ENCODE measurements at places on chromosomes 2 and 18.
A peak's percentile ranks its signal among the peaks of the same experiment; 100 is the strongest.

- DNase-seq = no peak
Measured at GRCh38 chr2:109453371-109453995, 160.3 kb downstream of the SEPTIN10 start.

- DNase-seq = no peak
Measured at GRCh38 chr2:238226698-238227586, 12.9 kb downstream of the HES6 start.

GRCh38 chr2:77567723-77568122, 45.5 kb upstream of the LRRTM4 start:
- DNase-seq = no peak

DNA sequence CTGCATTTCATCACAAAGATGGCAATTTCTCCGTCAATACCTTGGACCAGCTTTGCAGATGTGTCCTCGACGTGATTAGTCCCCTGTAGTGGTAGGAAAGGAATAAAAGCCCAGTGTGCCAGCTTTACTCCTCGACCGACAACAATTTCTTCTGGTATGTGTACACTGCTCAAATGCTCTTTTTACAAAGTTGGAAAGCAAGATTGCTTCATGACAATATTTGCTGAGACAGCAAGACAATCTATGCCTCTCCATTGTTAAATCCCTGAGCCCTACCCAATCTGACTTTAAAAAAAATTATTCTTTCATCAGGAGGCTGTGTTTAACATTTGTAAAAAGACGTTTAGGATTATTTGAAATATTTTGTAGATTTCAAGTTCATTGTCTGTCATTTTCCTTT, 27.6 kb upstream of the ZEB2 start:
- no peak for DNase-seq

- no peak for DNase-seq
Measured at GRCh38 chr2:42360493-42360889, 526 bp downstream of the COX7A2L start.

DNA sequence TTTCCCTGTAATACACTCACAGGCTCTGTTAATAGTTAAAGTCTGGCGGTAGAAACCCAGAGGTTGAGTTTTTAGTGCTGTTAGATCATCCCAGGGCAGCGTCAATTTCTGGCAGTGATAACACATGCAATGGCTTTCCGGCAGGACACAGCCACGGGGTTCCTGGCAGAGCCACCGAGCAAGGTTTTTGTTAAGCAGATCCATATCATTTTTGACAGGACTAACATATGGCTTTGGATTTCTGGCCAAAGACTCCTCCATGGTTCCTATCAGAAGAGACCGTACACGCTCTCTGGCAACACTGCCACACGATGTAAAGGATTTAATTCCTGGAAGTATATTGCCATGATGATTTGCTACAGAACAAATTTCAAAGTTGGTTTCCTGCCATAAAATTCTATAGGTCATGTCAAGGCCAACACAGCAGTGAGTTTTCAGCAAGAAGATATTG, 854.3 kb downstream of the LRRTM4 start:
- DNase-seq = no peak

GRCh38 chr2:36245651-36246050, 109.9 kb upstream of the CRIM1 start:
- no peak for DNase-seq

- no peak for DNase-seq
Measured at GRCh38 chr2:85524336-85524908, 14.5 kb upstream of the MAT2A start.

DNA sequence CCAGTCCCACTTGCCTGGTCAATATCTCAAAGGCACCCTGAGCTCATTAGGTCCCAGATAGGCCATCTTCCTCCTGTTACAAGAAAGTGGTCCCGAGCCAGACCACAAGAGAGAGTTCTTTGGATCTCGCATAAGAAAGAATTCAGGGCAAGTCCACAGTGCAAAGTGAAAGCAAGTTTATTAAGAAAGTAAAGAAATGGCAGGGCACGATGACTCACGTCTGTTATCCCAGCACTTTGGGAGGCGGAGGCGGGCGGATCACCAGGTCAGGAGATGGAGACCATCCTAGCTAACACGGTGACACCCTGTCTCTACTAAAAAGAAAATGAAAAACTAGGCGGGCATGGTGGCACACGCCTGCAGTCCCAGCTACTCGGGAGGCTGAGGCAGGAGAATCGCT, 10.8 kb upstream of the SMAD7 start:
- DNase-seq = no peak

DNA sequence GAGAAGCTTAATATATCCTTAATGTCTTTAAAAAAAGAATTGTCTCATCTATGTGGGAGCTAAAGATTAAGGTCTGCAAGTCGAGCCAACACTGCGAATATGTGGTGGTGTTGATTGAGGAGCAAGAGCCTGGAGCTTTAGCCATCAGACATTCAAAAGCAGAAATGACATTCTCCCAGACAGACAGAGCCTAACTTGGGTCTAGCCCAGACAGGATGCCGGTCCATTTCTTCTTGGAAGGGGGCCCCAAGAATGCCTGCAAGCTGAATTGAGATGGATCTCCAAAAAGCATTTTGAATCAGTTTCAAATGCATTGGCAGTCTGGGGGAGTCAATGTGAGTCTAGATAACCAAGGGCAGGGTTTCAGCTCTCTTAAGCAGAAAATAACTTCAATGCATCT, 30.1 kb upstream of the EML4 start:
- DNase-seq = no peak

- DNase-seq = no peak
Measured at GRCh38 chr2:55063713-55064323, 13.6 kb upstream of the RTN4 start.

- no peak for DNase-seq
Measured at GRCh38 chr2:229425598-229425997, 154.5 kb upstream of the PID1 start.

- DNase-seq = no peak
Measured at GRCh38 chr2:240794178-240794721, 25.8 kb downstream of the KIF1A start.

- no peak for DNase-seq
Measured at GRCh38 chr2:219511547-219512325, 2.5 kb upstream of the ASIC4 start.

GRCh38 chr2:172560721-172561120, 4.8 kb downstream of the PDK1 start:
- DNase-seq = no peak

DNA sequence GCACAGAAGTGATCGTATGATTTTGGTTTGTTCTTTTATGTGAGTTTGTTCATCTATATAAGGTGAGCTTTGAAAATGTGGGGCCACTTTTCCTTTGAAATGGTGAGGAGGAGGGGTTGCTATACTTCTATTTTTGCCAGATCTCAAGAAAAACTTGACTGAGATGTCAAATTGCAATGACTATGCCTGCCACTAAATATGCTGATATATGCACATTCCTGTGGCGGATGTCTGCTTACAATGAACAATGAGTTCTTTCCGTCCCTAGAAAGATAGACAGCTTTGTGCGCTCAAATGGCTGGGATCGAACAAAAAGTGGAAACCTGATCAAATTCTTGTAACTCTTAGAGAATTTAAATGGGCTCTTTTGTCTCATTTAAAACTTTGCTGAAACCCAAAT, 28.7 kb downstream of the MYT1L start:
- no peak for DNase-seq

DNA sequence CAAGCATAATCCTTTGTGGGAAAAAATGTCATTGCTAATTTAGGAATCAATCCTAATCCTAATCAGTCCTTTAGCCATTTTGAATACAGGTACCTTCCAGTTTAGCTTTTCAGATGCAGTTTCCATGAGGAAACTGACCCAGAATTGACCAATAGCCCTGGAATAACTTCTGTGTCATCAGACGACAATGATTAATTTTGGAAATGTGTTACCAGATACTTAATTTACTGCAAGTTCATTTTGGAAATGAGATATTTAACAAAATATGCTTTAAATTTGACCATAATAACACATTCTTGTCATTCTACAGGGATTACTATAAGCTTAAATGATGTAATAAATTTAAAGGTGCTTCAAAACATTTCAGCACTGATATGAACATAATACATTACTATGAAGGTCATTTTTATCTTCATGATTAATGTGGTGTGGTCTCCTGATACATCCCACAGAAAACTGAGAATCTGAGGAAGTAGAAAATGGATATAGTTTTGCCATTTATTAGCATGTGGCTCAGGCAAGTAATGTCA, 129.8 kb upstream of the SH3BP4 start:
- DNase-seq = no peak

GRCh38 chr2:122239440-122239839, 484.0 kb downstream of the TSN start:
- DNase-seq = no peak

GRCh38 chr2:14557916-14558315, 74.6 kb upstream of the LRATD1 start:
- DNase-seq = no peak

DNA sequence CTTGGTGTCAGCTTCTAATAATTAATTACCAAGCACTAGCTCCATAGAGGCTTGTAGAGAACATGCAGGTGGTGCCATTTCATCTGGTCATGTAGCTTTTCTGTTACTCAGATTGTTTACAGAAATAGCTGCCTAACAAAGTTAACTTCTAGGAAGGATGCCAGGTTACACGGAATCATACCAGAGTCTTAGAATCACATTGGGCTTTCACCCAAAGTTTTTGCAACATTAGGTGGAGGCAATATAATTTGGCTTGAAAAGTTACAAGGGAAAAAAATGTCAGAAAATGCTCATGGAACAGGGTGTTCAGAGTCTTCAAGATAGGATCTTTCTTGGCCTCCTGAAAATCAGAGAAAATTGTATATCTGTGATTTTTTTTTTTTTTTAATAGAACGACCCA, 135.6 kb downstream of the ARHGAP15 start:
- DNase-seq = no peak

- no peak for DNase-seq
Measured at GRCh38 chr2:25992556-25992955, 10.3 kb upstream of the KIF3C start.

DNA sequence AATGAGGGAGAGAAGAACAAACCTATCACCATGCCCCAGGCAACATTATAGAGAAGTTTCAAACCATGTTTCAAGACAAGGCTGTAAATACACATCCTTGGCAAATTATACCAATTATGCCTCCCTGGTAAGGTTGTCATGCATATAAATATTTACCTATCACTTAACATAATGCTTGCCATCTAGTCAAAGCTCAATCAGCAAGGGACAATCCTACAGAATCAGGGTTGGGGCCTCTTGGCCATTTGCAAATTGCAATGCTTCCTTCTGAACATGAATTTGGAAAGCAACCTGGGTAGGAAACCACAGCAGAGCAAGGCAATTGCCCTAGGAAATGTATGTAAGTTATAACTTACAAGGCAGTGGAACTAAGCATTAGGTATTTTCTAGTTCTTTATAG, 907.2 kb upstream of the CDH2 start:
- DNase-seq = peak; percentile 72

DNA sequence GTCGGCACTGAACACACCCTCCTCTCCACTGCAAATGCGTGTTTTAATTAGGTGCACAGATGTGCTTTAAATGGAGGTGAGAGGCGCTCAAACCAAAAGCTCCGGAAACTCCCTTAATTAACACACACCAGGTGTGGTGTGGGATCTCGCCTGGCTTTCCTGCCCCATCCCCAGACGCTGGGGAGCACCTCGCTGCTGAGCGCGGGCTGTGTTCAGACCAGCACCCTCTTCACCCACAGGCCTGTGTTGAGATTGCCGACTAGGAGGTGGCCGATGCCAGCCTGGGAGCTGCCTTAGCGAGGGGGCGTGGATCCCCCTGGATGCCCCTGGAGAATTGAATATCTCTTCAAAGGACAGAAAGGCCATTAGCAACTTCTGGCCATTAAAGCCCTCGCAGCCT, 171.7 kb downstream of the MYT1L start:
- no peak for DNase-seq

- DNase-seq = peak; percentile 77
Measured at GRCh38 chr2:235766278-235766677, 272.4 kb downstream of the AGAP1 start.

- no peak for DNase-seq
Measured at GRCh38 chr2:201707753-201708152, 9.3 kb upstream of the MPP4 start.
